Activated CD4-positive, alpha-beta T cell treated with anti-CD3 and anti-CD28 coated beads, Interleukin-2, amount 50 U/mL, for 48 hours (primary cell): ENCODE measurements at places on chromosomes 4 and X.
A peak's percentile ranks its signal among the peaks of the same experiment; 100 is the strongest.

- DNase-seq = no peak
These were observed 12.3 kb downstream of the MSX1 start for GRCh38 chr4:4871573-4872313.

GRCh38 chrX:63985906-63986305, 200.9 kb upstream of the ARHGEF9 start:
- no peak for DNase-seq

DNA sequence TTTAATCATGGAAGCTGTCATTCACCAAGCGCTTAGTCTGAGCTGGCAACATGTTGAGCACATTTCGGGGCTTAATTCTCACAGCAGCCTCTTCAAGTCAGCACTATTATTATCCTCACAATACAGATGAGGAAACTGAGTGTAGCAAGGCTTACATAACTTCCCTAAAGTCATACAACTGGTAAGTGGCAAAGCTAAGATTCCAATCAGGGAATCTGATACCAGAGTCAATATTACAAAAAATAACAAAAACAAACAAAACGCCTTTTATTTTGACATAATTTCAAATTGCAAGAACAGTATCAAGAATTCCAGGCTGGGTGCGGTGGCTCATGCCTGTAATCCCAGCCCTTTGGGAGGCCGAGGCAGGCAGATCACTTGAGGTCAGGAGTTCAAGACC, 120.4 kb upstream of the DUSP21 start:
- DNase-seq = no peak

DNA sequence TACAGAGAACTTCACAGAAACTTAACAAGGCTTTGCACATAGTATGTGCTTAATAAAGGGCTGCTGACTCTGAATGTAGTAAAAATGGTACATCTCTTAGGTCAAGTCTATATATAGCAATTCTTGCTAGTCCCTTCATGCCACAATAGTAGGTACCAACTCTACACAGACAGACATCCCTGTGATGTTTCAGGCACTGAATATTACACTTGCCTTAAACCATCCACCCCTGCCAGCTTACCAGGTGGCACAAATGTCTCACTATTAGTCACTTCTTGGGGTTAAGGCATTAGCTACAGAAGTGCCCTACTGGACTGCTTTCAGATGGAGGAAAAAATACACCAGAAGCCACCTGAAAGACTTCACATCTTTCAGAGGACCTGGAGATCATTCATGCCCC, 86.3 kb upstream of the CITED1 start:
- DNase-seq = no peak

DNA sequence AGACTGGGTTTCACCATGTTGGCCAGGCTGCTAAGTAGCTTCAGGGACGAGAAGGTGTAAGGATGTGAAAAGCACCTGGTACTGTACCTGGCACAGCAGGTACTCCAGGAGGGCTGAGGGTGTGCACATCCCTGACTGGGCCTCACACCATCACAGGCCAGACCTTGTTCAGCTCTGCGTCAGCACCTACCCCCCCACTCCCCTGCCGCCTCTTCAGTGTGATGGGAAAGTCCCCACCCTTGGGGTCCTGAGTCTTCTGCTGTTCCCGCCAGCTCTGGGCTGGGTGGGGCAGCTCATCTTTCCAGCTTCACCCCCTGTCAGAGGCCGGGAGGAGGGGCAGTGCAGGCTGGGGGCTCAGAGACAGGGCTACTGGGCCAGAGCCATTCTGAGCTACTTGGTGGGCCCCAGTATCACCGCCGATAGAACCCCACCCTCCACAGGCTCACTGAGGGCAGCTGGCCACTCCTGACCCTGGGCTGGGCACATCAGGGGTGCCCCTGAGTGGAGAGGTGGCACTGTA, 6.7 kb upstream of the SH3BP2 start:
- peak; percentile 68 for DNase-seq

GRCh38 chr4:146243141-146243882, 29.0 kb downstream of the REELD1 start:
- peak; percentile 65 for DNase-seq

GRCh38 chrX:115940888-115941332, 229.6 kb upstream of the AGTR2 start:
- no peak for DNase-seq

DNA sequence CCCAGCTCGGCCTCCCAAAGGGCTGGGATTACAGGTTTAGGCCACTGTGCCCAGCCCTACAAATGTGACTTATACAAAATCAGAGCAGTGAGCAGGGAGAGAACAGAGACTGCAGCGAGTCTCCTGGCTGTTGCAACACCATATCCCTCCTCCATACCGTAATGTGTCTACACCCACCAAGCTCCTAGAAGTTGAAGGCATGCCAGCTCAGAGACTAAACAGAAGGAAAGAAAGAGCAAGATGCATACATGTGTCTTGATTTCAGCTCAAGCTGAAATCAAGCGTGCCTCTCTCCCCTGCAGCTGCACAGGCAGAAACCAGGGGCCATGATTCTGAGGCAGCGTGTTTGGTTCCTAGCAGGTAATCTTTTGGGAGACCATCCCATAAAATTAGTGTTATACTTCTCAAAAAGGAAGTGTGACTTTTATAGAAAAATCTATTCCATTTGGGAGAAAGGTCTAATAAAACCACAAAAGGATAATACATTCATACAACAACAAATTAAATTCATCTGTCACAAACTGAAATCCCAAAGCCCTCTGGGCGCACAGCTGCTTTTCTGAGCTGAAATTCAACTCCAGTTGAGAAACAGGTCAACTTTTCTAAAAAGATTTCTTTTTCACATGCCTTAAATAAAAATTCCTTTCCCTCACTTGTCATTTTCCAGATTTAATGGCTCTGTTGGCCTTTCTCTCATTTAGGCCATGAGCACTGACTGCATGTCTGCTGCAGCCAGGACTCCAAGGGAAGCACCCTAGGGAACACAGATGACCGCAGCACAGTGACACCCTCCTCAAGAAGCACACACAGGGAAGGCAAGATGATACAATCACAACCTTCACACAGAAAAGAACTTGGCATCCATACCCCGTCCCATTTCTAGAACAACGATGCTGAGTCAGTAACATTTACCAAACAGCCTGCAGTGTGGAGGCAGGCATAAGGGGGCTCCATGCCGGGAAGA, 34.4 kb downstream of the AFAP1 start:
- no peak for DNase-seq

- DNase-seq = no peak
These were observed 72.1 kb downstream of the HTRA3 start for GRCh38 chr4:8341691-8342090.

DNA sequence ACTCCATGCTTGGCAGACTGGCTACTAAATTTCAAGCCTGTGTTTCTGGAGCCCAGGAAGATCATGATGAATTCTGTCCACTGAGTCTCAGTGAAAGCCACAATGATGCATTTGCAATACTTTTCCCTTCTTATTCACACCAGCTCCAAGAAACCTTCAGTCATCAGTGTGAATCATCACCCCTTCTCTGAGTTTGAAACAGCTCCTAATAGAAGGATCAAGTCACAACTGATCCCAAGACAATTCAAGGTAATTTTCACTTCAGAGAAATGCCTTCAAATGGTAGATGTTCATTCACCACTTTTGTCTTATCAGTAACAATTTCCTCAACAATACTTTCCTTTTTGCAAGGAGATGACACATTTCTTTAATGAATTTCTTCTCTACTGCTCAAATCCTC, 257.4 kb downstream of the NLGN4X start:
- DNase-seq = no peak

- no peak for DNase-seq
These were observed 30.0 kb downstream of the ITM2A start for GRCh38 chrX:79336869-79337815.

DNA sequence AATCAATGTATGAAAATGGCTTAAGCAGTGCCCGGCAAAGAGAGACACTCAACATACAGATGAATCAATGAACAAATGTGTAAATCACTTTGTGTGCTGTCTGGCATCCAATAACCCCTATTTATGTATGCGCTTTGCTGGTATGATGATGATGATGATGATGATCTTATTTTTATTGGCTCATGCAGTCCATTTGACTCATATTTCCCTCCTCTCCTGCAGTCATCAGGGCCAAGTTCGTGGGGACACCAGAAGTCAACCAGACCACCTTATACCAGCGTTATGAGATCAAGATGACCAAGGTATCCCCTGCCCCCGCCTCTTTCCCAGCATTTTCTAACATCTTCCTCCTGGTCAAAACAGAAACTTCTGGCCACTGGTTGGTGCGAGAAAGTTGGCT, 2.5 kb downstream of the TIMP1 start:
- no peak for DNase-seq

DNA sequence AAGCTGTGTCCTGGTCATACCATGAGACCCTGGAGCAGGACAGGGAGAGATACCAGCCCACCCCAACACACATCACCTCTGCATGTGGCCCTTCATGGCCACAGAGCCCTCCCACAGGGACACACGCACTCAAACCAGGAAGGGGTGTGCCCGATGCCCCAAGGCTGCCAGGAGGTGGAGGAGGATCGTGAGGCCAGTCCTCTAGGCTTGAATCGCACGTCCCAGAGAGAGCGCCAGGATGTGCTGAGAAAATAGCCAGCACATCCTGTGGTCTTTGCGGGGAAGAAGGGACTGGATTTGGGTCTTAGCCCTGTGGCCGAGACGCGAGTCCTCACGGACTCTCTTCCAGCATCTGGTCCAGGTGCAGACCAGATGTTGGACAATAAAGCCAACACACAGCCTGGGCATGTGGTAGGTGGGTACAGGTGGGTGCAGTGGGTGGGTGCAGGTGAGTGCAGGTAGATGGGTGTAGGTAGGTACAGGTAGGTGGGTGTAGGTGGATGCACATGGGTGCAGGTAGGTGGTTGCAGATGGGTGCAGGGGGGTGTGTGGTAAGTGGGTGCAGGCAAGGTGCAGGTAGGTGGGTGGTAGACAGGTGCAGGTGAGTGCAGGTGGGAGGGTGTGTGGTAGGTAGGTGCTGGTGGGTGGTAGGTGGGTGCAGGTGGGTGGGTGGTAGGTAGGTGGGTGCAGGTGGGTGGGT, 94.3 kb upstream of the AFAP1 start:
- no peak for DNase-seq

DNA sequence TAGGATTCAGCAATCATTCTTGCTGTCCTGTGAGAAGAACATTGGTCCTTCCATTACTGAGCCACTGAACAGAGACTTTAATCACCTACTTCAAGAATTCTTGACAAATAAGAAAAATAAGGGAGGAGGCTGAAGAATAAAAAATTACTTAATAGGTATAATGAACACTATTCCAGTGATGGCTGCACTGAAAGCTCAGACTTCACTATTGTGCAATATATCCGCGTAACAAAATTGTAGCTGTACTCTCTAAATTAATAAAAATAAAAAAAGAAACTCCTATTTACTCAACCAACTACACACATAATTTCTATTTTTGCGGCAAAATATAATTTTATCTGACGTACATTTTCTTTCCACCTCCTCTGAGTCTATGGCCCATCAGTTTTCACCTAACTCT, 2441.0 kb downstream of the PCDH7 start:
- no peak for DNase-seq

DNA sequence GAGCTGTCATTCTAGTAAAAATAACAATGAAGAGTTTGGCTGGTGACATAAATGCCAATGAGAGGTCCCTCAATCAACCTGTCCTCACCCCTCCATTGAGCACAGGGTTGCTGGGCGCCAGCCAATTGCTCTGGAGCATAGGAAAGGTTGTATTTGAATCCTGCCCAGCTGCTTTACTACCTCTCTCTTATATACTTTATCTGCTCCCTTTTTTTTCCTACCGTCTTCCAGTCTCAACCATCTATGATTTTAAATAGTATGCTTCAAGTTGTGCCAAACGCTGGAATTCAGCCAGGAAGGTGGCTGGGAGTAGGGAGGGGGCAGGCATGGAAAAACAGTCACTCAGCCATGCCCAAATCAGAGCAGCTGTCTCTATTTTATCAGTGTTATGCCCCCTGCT, 153.8 kb downstream of the NR3C2 start:
- DNase-seq = no peak

DNA sequence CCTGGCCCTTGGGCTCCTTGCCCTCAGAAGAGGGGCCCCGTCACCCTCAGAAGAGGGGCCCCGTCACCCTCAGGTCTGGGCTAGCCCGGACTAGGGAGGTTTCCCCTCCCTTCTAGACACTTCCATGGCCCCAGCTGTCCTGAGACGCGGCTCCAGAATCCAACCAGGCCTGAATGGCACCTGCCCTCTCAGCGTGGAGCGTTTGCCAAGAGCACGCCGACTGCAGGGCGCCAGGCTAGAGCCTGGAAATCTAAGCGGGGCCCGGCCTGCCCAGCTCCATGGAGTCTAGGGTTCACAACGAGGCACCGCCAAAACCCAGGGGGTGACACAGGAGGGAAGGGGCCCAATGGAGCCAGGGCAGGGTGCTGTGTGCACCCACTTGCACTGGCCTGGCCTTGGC, 7.8 kb upstream of the ATP2B3 start:
- no peak for DNase-seq

DNA sequence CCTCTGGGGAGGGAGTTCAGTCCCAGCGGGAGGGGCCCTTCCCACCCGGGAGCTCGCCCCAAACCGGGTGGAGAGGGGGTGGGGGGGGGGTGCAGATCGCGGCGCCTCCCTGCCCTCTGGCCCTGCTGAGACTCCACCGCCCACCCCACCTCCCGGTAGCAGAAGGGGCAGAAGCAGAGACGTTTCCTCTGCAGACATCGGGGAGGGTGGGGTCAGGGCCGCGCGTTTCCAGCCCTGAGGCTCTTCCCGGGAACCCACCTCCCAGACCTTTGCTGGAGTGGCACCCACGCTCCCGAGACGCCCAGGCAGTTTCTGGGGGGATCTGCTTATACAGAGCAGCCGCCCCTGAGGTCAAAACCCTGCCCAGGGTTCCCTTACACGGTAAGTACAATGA, 30.2 kb downstream of the CPLX1 start:
- no peak for DNase-seq

GRCh38 chr4:61245069-61245714, 45.1 kb downstream of the ADGRL3 start:
- DNase-seq = no peak

- DNase-seq = no peak
These were observed 194.0 kb upstream of the CASK start for GRCh38 chrX:42117318-42117717.

- DNase-seq = no peak
These were observed 38.5 kb downstream of the NEK1 start for GRCh38 chr4:169573889-169574288.

- DNase-seq = no peak
These were observed 63.2 kb downstream of the QDPR start for GRCh38 chr4:17448689-17449088.
